Spinal cord (tissue), 10 donors: ENCODE measurements at places on chromosomes 1 and 21. TPM values are rescaled to one million over a fixed set of nuclear protein-coding genes. Genes with fewer than 3 reads are reported as not detected.

- DNase-seq, result no peak
These were observed 11.1 kb upstream of the RCC1 start for GRCh38 chr1:28494737-28495136.

DNA sequence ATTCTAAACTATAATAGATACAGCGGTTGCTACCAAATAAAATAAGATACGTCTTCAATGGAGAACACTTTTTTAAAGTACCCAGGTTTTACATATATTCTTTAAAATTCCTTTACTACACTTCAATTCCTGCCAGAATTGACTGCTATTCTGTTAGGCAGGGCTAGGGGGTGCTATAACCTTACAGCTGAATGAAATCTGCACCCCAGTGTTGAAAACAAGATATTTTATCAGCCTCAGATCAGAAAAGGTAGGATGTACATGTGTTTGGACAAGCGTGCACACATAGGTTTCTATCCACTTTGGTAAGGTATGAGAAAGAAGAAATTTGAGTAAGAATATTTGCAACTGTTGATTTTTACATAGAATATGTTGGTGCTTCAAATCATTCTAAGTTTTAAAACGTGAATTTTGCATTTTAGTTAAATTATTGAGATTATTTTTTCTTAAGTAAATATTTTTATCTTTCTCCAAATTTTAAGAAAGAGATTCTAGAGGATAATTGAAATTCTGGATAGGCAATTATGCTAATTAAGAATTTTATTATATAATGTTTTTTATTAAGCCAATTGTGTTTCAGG lies 490.8 kb upstream of the ADGRL4 start:
- DNase-seq, result peak; percentile 56

DNA sequence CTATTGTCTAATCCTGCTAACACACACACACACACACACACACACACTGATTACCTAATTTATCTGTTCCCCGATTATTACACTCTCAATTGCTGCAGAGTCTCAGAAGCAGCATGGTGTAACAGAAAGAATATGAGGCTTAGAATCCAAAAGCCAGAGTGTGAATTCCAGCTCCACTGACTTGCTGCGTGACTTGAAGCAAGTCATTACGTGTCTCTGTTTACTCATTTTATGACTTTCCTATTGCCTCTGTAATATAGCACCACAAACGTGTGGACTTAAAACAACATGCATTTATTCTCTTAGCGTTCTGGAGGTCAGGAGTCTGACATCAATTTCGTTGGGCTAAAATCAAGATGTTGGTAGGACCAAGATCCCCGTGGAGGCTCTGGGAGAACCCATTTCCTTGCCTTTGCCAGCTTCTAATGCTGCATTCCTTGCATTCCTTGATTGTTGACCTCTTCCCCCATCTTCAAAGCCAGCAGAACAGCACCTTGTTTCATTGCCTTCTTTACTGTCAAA lies 55.9 kb upstream of the ATP5PO start:
- no peak for DNase-seq

Gene ARMH1
- polyA plus RNA-seq, result 10.8 TPM

Gene FNDC5
- polyA plus RNA-seq, result 64.5 TPM

DNA sequence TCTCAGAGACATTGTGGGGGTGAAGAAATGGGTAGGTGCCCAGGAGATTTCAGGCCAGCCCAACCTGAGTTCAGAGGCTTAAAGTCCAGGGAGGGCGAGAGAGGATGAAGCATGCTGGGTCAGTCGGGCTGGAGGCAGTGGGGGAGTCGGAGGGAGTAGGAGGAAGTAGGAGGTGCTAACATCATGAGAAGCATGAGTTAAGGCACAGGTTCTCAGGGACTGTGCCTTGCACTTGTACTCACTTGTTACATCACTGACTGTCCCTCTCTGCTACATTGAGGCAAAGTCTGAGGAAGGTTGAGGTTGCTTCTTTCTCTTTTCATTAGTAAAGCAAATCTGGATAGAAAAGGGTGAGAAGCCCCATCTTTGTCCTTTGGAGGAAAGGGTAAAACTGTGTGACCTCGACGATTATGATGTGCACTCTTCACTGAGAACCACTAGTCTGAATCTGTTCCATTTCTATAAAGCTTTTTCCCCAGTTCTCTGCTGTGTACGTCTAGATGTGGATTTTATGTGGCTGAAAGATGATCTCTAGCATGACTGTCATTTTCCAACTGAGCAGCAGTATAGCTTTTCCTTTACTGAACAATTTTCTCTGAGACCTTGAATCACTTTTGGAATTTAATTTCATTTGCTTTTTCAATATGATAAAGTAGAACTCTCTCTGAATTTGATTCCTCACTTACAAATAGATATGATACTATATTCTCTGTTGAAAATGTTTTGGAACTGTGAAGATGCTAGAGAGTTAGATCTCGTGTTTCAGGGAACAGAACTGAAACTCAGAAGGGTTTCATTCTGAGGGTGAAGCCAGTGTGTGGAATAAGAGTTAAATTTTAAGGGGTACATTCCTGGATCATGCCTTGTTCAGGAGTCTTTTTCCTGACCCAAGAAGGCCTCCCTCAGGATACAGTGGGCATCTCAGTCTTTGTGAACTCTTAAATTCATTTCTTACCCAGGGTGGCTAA lies 94.6 kb downstream of the FGGY start:
- no peak for DNase-seq

DNA sequence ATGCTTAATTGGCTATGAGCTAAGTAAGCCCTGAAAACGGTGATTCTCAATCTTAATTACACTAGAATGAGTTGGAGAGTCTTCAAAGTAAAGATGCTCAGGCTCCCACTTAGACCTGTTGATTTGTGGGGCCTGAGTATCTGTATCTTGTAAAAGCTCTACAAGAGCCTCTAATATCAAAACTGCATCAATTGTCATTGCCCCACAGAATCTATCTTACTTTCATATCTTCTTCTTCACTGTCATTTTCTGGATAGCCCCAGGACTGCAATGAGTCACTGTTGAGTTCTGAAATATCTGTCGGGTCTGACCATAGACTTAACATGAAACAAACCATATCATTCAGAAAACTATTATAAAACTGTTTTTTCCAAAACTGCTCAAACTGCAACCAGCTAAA lies 102.8 kb upstream of the SERTAD4 start:
- DNase-seq, result no peak

GRCh38 chr1:119364640-119365039 lies 3.9 kb upstream of the HAO2 start:
- no peak for DNase-seq

- DNase-seq, result no peak
These were observed 45.5 kb downstream of the USP25 start for GRCh38 chr21:15775291-15775690.

DNA sequence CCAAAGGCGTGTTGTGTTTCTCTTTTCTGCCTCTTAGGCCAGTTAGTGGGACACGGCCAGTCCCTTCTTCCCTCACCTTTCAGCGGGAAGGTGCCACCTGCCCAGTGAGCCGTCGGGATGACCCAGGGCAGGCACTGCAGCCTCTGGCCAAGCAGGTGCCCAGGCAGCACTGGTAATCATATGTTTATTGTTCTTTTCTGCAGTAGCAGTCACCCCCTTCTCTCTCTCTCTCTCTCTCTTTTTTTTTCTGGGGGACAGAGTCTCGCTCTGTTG lies 38.2 kb downstream of the CRYAA start:
- DNase-seq, result no peak

Gene CLEC20A
- not detected for polyA plus RNA-seq

Gene HEYL
- 10.2 TPM for polyA plus RNA-seq

DNA sequence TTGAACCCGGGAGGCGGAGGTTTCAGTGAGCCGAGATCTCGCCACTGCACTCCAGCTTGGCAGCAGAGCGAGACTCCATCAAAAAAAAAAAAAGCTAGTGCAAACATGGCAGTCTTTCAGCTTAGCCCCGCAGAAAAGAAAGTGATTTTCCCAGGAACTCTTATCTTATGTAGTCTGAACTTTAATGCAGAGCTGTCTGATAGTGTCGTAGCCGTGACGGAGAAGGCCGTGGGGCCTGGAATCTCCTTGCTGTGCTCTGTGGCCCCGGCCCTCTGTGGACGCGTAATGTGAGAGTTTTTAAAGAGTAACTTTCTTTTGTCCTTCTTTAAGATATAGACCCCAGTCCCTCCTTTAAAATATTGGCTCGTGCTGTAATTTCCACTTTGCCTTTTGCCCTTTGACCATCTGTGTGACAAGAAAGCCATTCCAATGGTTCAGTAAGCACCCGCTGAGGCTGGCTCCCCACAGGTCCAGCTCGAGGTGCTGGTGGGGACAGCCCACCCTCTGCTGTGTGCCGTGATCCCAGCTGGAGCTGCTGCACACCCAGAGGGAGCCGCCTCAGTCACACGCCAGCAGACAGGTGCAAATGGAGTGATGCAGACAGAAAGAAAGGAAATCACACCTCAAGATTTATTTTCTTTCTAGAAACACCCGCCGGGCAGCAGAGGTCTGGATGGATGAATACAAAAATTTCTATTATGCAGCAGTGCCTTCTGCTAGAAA lies 164.0 kb downstream of the PGBD5 start:
- DNase-seq, result no peak

Gene FGGY
- polyA plus RNA-seq, result 9.0 TPM

DNA sequence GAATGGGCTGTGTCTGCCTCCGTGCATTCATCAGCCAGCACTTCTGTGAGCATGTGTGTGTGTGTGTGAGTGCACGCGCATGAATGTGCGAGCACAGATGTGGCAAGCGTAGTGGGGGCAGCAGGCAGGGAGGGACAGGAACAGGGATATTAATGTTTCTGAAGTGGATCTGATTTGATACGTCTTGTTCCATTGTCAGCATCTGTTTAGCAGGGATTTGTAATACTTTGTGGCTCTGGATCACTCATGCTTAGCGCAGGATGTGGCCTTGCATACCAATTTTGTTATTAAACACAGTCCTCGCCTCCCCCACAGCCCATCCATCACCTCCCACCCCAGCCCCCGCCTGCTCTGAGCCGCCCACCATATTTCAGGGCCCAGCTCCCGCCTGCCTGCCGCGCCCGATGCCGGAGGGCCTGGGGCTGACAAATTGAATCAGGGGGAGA lies 52.4 kb downstream of the TMEM53 start:
- DNase-seq, result peak; percentile 81

Gene AUNIP
- polyA plus RNA-seq, result 2.2 TPM

GRCh38 chr1:91075233-91076135 lies 53.6 kb upstream of the ZNF644 start:
- no peak for DNase-seq

GRCh38 chr21:45836268-45836655 lies 145.3 kb upstream of the COL6A1 start:
- DNase-seq, result no peak

DNA sequence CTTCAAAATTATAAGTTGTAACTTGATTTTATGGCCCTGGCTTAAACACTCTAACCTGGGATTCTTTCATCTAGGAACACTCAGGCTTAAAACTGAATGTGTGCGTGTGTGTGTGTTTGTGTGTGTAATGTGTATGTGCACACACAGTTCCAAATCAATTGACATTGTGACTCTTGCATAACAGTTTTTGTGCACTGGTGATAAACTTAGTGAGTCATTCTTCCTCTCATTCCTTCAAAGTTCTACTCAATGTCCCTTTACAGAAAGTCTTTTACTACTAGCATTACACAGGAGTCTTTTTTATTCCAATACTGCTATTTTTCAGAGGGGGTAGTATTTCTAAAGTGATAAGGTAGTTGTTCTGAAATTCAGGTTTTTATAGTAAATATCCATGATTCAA lies 943.6 kb downstream of the KCNT2 start:
- no peak for DNase-seq

Gene LCE2A
- not detected for polyA plus RNA-seq

- no peak for DNase-seq
These were observed 26.5 kb upstream of the NTPCR start for GRCh38 chr1:232923739-232924386.

DNA sequence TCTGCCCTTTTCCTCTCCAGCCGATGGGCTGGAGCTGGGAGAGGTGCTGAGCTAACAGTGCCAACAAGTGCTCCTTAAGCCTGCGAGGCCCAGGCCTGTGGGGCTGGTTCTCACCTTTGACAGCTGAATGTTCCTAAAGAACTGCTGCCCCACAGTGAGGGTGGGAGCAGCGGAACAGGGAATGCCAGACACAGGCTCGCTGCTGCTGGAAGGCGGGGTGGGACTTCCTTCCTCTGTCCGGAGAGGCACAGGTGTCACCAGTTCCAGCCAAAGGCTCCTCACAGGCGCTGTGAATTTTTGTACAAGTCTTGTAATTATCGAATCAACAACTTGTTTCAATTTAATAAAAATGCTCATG lies 47.1 kb downstream of the COQ8A start:
- DNase-seq, result no peak

Gene SLC44A3
- polyA plus RNA-seq, result 10.2 TPM

- no peak for DNase-seq
These were observed 4.9 kb upstream of the LINGO4 start for GRCh38 chr1:151809985-151810556.

Gene FAM110D
- 1.3 TPM for polyA plus RNA-seq

Gene RNF186
- polyA plus RNA-seq, result not detected

Gene FCRL5
- polyA plus RNA-seq, result not detected

- DNase-seq, result no peak
These were observed 322.1 kb upstream of the TMPRSS15 start for GRCh38 chr21:18725653-18726052.

GRCh38 chr1:9785406-9785805 lies 38.4 kb downstream of the CLSTN1 start:
- DNase-seq, result no peak

Gene CDC20
- polyA plus RNA-seq, result 19.5 TPM

GRCh38 chr1:224080115-224080774 lies 33.7 kb upstream of the FBXO28 start:
- peak; percentile 24 for DNase-seq

DNA sequence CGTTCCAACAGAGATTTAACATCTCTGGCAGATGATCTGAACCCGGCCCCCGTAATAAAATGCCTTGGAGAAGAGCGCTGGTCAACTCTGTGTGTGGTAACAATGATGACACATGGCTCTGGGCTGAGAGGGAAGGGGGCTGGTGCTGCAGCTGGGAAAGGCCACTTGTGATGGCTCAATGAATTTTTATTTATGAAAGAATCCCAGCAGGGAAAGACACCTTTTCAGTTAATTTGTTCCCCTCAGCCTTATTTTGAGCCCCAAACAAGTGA lies 59.4 kb downstream of the SYT6 start:
- DNase-seq, result no peak

- no peak for DNase-seq
These were observed 38.0 kb upstream of the ZC3H11B start for GRCh38 chr1:219650880-219651279.

Gene GBP5
- polyA plus RNA-seq, result 0.33 TPM

GRCh38 chr1:186717286-186717685 lies 37.1 kb upstream of the PTGS2 start:
- DNase-seq, result no peak

- no peak for DNase-seq
These were observed 94.4 kb downstream of the SLC45A1 start for GRCh38 chr1:8412183-8412831.

DNA sequence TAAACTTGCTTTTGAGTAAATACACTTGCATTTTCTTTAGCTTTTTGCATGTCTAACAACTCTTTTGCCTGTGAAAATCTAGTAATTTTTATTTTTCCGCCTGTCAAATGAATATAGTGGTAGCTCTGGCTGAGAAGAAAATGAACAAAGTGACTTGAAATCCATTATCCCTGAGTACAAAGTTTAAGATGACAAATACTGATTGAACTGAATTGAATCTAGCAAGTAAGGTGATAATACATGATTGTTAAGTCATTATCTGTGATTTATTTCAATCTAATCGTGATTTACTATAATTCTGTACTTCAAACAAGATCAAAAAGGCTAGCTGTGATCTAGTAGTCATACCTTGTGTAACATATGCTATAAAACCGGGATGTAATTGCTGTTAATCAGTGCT lies 42.8 kb downstream of the CHRM3 start:
- DNase-seq, result peak; percentile 32
